Left lung (tissue), 14 donors: ENCODE measurements at places on chromosomes 4 and X. TPM values are rescaled to one million over a fixed set of nuclear protein-coding genes. Genes with fewer than 3 reads are reported as not detected.

The ARHGAP6 gene
- total RNA-seq: 7.0 TPM

DNA sequence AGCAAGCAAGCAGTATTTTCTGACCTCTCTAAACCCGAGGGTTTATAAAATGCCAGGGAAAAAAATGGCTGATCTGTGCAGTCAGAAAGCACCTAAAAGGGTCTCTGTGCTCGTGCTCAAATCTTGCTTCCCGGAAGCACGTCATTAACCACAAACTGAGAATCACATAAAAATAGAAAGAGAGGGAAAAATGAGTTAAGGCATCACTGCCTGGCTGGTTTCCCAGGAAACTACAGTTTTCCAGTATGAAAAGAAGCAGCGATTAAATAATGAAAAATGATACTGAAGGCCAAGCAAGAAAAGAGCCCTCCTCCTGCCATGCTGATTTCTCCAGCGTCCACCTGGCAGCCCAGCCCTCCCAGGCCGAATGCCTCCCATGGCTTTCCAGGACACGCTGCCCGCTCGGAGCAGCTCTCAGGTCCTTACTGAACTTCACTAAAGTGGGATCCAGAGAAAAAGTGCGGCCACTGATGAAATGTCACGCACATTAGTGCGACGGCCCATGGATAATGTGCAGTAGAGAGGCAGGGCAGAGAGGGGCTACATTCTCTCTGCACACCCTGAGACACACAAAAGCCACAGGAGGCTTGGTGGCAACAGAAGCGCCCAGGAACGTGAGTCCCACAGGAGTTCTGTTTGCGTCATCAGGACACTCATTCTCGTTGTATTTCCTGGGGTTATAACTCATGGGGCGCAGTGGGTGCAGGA is 80.4 kb downstream of the WFS1 start:
- DNase-seq: no peak

- no peak for DNase-seq
These were observed 169.6 kb downstream of the MID1IP1 start for GRCh38 chrX:38970845-38971244.

The DUSP9 gene
- total RNA-seq: not detected

The COX7B2 gene
- not detected for total RNA-seq

The GLRA3 gene
- 0.03 TPM for total RNA-seq

- DNase-seq: no peak
These were observed 35.1 kb downstream of the PRKX start for GRCh38 chrX:3678328-3678727.

The PAGE5 gene
- not detected for total RNA-seq

- DNase-seq: no peak
These were observed 51.4 kb upstream of the GUCY1A1 start for GRCh38 chr4:155615081-155615887.

The TKTL2 gene
- not detected for total RNA-seq

DNA sequence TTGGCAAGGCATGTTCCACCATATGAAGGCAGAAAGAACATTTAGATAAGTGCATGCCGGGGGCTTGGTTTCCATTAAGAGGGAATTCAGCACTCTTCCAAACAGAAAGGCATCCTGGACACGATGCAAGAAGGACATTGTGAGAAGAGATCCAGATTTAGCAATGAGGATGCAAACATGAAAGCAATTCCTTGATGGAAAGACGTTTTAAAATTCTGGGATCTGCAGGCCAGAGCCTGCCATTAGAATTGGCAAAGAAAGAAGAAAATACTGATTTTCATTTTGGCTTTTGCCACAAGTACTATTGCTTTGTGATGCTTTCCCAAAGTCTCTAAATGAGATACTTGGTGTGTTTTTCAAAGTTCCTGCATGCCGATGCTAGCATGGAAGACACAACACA is 367.6 kb downstream of the PPP3CA start:
- DNase-seq: no peak

DNA sequence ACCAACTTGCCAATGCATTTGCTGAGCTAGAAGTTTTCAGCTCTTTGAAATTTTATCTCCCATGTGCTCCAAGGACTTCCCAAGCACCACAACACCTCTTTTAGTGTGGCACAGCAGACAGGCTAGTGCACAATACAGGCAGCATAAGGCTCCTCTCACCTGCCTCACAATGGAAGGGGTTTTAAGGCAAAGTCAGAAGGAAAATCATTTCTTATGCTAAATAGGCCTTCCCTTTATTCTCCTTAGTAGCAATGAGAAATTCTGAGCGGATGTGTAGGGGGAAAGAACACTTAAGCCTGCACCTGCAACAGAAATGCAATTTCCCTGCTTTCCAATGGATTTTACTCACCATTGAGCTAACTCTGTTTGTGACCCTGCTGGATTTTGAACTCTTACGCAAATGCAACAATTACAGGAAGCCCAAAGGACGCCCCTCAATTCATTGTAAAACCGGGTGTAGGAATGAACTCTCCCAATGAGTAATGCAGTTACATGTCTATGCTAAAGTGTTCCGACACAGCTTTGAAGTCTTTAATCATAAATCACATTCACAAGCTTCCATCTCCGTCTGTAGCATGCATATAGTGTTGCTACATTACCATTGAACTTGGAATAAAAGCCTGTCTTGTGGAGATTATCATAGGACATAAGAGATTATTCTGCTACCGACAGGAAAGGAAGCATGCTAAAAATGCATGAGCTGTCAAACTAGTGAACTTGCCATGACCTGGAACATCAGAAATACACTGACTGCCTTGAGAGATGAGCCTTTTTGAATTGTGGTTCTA is 1084.9 kb downstream of the RPA4 start:
- DNase-seq: no peak

DNA sequence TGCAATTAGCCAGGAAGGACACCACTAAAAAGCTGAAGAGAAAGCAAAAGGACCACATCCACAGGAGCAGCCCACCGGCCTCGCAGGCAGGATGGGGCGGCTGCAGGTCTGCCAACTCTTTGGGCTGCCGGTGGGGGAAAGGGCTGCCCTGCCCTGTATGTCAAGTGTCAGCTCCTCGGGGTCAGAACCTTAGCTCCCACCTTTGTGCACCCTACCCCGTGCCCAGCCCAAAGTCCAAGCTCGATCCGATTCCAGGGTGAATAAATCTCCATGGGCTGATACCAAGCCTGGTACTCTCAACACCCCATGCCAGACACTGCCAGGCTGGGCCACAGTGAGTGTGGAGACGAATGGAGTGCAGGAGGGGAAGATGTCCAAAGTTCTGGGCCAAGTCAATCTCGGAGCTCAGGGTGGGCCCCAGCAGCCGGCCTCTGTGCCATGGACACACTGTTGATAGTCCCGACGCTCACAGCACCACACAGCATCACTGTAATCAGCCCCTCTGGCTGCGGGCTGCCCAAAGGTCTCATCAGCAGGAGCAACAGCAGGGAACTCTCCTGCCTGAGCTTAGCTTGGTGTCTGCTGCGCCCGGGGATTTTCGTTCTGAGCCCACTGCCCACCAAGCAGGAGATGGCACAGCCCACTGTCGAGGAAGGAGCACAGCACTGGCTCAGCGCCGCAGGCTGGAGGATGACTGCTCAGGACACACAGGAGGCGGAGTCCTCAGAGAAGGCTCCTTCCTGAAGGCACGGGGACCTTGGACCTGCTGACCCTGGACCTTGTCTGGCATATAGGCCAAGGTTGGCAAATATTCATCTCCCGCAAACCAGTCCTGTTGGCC is 84.4 kb downstream of the JAKMIP1 start:
- DNase-seq: no peak

DNA sequence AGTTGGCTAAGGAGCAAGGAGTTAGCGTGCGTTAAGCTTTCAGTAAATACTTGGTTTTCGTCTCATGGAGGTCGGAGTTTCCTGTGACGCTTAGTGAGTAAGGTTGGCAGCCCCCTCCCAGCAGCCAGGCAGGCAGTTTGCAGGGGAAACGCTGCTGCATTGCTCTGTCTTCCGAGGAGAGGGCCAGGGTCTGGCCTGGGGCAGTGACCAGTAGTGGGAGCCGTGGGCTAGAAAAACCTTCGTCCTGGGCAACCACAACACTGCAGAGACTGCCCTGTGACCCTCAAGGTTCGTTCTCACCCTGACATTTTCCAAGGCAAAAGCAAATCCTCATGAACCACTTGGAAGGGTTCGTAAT is 432 bp downstream of the TMEM175 start:
- no peak for DNase-seq

The PNMA6A gene
- total RNA-seq: 3.1 TPM
